GM03348 (cell line): ENCODE measurements at places on chromosomes 7 and 10.
A peak's percentile ranks its signal among the peaks of the same experiment; 100 is the strongest.

- peak; percentile 3 for DNase-seq
These were observed 285.7 kb downstream of the CRPPA start for GRCh38 chr7:16135658-16136057.

GRCh38 chr7:6651851-6652445 lies 14.8 kb downstream of the ZNF316 start:
- no peak for DNase-seq

- DNase-seq: peak; percentile 31
These were observed 34.6 kb downstream of the ZEB1 start for GRCh38 chr10:31353574-31353973.

- peak; percentile 11 for DNase-seq
These were observed 199.5 kb downstream of the SKAP2 start for GRCh38 chr7:26664735-26665416.

GRCh38 chr7:157540606-157541294 lies 203.9 kb downstream of the DNAJB6 start:
- no peak for DNase-seq

DNA sequence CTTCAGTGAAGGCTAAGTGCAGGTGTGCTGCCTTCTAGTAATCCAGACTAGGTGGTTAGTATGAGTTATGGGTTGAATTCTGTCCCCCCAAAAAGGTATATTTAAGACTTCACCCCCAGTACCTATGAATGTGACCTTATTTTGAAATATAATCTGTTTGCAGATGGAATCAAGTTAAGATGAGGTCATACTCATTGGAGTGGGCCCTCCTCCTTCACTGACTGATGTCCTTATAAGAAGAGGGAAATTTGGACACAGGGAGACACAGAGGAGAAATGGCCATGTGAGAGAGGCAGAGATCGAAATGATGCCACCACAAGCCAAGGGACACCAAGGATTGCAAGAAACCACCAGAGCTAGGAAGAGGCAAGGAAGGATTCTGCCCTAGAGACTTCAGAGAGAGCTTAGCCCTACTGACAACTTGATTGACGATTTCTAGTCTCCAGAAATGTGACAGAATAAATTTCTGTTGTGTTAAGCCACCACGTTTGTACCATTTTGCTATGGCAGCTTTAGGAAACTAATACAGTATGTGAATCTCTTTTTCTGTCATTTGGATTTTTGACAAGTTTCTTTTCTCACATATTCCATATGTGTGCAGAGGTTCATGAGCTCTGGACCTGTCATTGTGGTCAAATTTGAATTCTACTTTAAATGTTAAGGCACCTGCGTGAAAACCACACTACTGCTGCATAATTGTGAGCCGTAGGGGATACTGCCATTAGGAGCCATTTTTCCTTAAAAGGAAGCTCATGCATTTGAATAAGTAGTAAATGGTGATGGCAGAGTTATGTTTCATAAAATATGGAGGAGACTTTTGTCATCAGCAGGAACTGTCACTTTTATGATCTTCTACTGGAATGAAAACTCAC lies 2.6 kb upstream of the RPA3 start:
- DNase-seq: no peak

DNA sequence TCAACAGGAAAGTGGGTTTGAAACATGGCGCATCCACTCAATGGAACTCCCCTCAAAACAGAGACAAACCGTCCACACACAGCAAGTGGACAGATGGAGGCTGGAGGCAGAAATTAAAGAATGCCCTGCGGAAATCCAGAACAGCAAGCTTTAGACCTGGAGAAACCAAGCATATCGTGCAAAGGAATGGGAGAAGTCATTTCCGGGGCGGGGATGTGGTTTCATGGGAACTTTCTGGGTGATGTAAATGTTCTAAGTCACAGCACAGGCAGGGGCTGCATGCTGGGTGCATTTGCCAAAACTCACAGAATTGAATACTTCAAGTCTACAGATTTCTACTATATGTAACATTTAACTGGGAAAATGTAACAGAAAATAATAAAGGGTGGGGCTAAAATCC lies 213.0 kb downstream of the PTPRN2 start:
- no peak for DNase-seq

GRCh38 chr10:73887294-73888039 lies 13.1 kb upstream of the CAMK2G start:
- peak; percentile 84 for DNase-seq

- DNase-seq: peak; percentile 73
These were observed at the start of gene GOLGA7B for GRCh38 chr10:97849687-97850402. TSS of gene GOLGA7B (plus strand) at chr10:97849843. CDS start at chr10:97850304, 461 bp downstream.

DNA sequence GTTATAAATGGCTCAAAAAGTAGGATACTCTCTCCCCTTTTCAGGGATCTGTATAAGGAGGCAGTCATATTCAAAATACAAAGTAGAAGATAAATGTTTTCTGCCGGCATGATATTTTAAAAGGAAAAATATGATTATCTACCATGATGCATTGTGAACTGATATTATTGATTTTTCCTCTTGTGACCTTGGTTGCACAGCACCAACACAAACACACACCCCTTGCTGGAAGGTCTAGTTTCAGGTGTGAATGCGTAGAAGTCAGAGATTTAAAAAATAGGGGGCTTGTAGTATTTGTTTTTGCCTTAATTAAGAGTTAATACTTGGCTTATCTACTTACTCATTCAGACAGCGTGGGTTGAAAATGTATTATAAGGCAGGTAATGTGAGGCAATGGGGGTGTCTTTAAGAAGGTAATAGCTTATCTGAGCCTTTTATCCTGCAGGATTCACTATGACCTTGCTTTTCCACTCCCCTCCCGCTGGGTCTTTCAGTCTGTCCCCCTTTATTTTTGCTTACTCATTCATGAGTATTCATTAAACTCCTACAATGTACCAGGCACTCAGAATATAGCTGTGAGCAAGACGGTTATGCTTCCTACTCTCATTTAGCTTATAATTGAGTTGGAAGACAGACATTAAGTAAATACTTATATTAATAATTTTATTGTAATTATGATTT lies 390.6 kb downstream of the SDK1 start:
- no peak for DNase-seq

- peak; percentile 78 for DNase-seq
These were observed 18.8 kb downstream of the CELF2 start for GRCh38 chr10:11036424-11037011.

DNA sequence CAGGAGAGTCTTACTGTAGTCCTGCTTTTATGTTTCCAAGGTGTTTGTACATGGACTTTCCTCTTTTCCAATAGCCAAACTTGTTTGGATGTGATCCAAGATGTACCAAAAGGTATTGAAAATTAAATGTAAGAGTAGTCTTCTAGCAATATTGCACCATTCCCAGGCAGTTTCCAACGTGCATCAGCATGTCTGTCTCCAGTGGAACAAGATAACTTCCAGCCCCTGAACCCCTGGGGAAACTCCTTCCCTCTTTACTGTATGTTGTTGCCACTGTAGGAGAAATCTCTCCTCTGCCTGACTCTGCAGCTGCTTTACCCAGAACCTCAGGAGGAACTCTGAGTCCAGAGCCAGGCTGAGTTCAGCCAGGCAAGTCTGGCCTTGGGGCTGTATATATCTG lies 18.5 kb downstream of the ARMC10 start:
- DNase-seq: no peak

- no peak for DNase-seq
These were observed 221.4 kb downstream of the GATA3 start for GRCh38 chr10:8275911-8276310.

- no peak for DNase-seq
These were observed 263.0 kb downstream of the BAMBI start for GRCh38 chr10:28940158-28940888.

- DNase-seq: no peak
These were observed 304.3 kb downstream of the PTPRN2 start for GRCh38 chr7:158283016-158283974.

- DNase-seq: no peak
These were observed 50.3 kb downstream of the ENO4 start for GRCh38 chr10:116899626-116900025.

- DNase-seq: no peak
These were observed 124.5 kb downstream of the TMEM178B start for GRCh38 chr7:141198194-141198958.

DNA sequence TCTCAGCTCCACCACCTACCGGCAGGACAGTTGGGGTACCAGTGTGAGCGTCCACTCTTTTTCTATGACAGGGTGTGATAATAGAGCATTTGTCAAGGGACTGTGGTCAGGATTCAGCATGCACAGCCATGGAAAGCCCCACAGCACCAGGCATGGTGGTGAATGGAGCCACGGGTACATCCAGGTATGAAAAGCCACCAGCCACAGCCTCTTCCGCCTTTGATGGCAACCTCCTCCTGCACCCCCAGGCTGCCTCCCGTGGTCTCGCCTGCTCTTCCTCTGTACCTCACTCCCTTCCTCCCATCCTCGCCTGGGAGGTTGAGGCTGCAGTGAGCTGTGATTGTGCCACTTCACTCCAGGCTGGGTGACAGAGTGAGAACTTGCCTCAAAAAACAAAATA lies 90.2 kb upstream of the CHST15 start:
- DNase-seq: no peak

- DNase-seq: peak; percentile 85
These were observed 3.7 kb downstream of the ELOVL3 start for GRCh38 chr10:102229810-102230263.

- DNase-seq: no peak
These were observed 6.1 kb downstream of the RBM20 start for GRCh38 chr10:110650265-110650668.

DNA sequence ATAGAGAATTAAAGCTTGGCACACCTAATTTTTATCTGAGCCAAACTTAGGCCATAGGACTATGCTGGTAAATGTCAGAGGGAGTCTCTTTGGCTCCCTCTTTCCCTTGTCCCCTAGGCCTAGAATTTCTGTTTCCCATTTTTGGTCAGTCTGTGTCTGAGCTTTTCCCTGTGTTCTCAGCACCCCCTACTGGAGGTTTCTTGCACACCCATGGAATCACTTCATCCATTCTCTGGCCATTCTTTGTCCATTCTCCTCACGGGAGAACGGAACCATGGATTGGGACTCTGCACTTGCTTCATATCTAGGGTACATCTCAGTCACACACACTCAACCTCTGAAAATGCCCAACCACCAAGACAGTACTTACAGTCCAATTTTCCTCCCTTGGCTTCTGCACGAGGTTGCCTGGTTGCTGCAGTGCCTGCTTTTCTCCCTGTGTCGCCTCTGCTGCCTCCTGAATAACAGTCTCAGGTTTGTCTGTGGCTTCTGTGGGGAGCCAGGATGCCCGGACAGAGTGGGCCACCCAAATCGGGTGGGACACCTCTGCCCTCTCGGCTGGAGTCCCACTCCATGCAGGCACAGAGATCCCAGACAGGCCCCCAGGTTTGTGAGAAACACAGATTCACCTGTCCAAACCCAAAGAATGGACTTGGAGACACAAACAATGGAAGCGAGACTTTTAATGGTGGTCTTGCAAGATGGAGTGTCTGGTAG lies 35.1 kb upstream of the DNAH11 start:
- DNase-seq: peak; percentile 54

DNA sequence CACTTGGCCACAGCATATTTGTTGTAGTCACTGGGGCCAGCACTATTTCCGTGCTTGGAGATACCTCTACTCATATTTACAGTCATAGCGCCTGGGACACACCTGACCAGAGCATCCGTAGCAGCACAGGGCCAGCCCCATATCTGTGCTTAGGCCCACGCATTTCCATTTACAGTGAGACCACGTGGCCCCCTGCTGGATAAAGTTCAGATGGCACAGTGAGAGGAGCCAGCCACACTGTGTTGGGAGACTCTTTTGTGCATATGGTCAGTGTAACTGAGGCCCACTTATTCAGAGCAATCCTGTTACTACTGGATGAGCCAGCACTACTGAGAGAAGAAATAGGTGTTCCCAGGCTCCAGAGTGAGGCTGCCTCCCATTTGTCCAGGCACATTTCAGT lies 455.3 kb downstream of the REEP3 start:
- DNase-seq: peak; percentile 72

DNA sequence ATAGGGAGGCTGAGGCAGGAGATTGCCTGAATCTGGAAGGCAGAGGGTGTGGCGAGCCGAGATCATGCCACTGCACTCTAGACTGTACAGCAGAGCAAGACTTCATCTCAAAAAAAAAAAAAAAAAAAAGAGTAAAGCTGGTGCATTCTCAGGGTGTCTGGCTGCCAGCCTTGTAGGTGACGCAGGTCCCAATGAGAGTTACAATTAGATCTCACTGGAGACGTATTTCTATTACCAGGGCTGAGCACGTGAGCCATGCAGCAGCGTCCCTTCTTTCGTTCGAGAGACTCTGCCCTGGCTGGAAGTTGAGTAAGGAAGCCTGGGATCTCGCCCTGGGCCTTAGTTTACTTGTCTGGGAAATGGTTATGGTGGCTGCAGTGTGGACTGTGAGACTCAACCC lies 22.4 kb upstream of the ZMIZ1 start:
- DNase-seq: no peak

DNA sequence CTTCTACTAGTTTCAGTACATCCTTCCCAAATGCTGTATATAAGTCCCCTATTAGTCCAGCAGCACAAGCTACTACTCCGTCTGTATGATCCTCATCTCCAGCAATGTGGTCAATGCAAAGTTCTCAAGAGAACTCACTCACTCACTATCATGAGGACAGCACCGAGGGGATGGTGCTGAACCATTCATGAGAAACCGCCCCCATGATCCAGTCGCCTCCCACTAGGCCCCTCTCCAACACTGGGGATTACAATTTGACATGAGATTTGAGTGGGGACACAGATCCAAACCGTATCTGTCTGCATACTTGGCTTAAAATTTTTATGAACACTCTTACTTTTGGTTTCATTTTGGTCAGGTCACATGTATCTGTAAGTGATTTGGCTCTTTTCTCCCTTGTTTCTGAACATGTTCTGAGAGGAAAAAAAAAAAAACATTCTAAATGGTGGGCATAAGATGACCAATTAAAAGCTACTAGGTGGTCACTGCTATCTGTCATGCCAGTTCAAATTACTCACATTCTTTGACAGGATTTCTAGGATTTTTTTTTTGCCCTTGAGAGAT lies 60.1 kb downstream of the ZNF783 start:
- no peak for DNase-seq

DNA sequence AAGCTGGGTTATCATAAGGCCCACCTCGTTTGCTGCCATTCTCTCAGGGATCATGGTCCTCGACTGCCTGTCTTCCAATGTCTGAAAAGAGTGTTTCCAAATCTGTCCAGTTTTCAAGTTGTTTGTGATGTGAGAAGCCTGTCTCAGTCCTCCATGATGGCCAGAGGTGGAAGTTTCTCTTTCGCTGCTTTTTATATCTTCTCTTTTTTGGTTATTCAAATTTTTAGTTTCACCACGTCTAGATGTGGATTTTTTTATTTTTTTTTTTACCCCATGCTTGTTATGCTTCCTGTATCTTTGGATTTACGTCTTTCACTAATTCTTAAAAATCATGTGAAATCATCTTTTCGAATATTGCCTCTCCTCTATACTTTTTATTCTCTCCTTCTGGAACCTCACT lies 6.1 kb upstream of the RBM33 start:
- DNase-seq: no peak
